Activated naive CD4-positive, alpha-beta T cell (primary cell): ENCODE measurements at places on chromosomes 7 and 10.

DNA sequence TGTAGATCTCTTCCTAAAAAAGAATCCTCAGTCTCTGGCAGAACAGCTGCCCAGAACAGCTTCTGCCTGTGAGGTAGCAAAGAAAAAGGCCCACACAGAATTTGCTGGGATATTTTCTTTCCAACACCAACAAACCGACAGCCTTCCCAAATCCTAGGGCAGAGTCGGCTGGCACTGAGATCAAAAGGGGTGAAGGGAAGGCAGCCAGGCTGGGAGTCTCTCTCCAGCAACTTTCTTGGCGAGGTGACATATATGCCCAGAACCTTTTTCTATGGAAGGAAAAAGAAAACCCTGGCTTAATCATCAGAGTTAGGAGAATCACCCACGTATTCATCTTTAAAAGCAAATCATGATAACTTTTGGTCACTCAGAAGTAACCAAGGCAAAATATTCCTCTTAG is 279.6 kb downstream of the DNAJB6 start:
- no peak for DNase-seq

DNA sequence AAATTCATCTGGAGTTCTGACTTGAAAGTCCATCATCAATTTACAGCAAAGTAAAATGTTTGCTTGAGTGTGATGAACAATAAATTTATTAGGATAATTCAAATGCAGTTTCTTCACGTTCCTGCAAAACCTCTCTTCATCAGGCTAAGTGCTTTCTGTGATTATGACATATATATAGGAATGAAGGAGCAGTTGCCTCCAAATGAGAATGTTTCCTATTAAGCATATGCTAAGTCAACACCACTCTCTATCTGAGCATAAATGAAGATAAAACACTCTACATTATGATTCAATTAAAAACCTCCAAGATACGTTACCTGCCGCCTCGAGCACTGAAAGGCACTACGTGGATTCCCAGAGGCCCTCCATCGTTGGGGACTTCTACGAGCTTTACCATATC is 416.1 kb downstream of the PARD3 start:
- no peak for DNase-seq

DNA sequence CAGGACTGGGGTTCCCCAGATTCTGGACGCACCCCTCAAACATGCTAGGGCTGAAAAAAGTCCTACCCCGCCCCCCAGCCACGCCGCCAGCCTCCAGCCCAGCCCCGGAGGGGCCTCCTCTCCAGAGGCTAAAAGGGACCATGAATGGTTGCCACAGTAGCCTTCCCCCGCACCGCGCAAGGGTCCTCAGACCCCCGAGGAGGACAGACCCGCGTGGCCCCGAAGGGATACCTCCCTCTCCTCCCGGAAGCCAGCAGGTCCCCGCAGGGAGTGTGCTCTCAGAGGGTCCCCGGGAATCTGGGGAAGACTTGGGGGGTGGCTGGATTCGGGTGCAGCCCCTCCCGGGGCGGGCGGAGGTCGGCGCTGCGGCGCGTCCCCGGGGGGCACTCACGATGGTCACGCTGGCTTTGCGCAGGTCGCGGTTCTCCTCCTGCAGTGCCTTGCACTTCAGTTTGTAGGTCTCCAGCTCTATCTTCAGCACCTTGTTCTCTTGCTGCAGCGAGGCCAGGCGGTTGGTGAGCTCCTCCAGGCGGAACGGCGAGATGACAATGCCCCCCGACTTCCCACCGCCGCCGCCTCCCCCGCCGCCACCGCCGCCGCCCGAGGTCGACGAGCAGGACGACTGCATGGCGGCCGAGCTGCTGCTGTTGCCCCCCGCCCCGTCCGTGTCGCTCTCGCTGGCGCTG is 482 bp downstream of the CCDC6 start:
- DNase-seq: no peak

DNA sequence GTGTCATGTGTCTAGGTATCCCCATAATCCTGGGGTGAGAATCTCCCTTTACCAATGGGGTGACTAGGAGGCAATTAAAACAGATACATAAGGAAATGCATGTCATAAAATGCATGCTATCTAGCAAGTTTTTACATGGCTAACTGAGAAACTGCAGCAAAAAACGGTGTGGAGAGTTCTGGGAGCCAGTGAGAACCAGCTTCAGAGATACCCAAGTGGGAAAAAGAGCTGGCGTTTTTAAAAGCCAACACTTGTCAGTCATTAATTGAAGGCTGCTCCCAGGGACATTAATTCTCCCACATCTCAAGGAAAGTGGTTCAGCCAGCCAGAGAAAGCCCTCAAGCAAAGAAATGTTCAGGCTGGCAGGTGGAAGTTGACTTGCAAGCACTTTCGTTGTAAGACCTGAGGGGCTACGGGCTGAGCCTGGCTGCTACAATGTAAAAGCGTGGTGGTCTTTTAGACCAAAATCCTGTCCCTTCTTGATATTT is 28.1 kb downstream of the ST8SIA6 start:
- DNase-seq: no peak

DNA sequence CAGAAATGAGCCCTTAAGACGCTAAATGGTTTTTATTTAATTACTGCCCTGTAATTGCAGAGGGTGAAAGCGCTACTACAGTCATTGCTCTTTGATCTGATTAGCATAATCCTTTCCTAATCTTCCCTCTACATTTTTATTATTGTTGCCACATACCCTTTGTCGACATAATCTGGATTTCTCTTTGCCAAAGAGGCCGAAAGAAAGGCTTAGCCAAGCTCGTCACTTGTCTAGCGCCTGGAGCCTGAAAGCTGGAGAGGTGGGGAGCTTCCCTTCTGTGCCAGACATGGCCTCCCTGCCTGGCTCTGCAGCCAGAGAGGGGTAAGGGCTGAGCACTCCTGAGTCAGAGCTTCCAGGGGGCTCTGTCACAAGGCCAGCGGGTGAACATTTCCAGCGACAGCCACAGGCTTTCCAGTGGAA is 145.9 kb downstream of the PRKAG2 start:
- no peak for DNase-seq

- DNase-seq: no peak
These were observed 148.7 kb upstream of the GPR26 start for GRCh38 chr10:123517426-123517825.

- no peak for DNase-seq
These were observed 339.8 kb downstream of the FRMD4A start for GRCh38 chr10:13990946-13991345.

- DNase-seq: no peak
These were observed 5.7 kb downstream of the DNAH11 start for GRCh38 chr7:21548491-21548890.

- no peak for DNase-seq
These were observed 53.0 kb upstream of the HGF start for GRCh38 chr7:81822811-81823210.

DNA sequence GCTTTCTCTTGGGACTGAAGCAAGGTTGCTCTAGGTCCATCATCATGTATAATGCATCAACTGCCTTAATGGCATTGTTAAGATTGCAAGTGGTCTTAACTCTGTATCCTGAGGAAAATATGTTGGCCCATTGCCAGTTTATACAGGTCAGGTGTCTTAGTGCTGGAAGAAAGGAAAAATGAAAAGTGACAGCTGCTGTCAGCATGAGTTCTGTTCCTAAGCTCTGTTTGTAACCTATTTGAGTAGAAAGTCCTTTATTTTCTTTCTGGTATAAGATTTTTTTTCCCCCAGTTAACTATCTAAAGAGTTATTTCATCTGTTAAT is 127.2 kb downstream of the SRI start:
- no peak for DNase-seq

DNA sequence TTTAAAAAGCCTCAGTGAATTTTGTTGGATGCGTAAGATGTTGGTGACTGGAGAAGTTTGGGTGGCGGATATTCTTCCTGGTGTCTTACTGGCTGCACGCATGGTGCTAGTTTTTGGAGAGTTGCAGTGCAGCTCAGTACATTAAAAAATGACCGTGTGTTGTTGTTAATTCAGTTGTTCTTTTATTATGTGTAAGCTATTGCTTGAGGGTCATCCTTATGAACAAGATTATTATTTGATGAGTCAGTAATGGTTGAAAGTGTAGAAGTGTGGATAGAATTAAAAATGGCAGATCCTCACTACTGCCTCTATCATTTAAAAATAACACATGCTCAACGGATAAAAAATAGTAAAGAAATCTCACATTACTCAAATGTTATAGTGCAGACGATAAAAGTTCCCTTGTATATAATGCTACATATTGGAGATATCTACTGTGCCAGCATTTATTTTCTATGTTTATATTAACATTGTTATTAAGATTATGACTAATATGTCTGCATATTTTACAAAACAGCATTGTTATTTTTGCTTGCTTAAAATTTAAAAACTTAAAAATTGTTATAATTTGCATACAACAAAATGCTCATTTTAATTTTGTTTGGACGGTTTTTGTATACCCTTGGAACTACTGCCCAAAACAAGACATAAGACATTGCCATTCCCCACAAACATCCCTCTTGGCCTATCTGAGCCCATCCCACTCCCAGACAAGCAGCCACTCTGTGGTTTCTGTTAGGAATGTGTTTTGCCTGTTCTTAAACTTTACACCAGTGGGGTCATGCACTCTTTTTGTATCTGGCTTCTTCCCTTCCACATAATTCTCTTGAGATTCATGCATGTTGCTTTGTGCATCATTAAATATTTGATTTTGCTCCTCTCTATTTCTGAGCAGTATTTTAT is 142.0 kb downstream of the DOCK1 start:
- DNase-seq: no peak

DNA sequence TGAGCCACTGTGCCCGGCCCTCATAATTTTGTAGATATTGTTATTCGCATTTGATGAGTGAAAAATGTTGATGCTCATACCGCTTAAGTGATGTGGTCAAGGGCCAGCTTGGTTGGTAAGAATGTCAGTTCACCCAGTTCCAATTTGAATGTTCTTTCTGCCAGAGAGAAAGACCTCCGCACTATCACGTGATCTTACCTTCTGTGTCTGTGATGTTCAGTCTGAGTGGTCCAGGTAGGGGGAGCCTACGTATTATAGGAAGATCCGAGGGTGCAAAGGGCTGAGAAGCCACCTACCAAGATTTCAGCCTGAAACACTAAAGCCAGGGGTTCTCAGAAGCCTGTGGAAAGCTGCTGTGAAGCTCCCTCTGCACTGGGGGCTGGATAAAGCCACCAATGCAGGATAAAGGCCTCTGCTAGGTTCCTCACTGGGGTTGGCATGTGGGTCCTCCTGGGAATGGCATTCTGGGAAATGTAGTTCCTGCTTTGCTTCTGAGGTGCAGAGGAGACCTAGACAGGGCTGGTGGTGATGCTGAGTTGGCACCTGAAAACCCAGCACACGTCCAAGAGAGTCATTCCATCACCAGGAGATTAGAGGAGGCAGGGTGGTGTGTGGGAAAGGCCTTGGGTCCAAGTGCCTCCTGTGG is 64.7 kb upstream of the AOAH start:
- DNase-seq: no peak

GRCh38 chr7:99383791-99384370 is 9.4 kb downstream of the ARPC1B start:
- no peak for DNase-seq

DNA sequence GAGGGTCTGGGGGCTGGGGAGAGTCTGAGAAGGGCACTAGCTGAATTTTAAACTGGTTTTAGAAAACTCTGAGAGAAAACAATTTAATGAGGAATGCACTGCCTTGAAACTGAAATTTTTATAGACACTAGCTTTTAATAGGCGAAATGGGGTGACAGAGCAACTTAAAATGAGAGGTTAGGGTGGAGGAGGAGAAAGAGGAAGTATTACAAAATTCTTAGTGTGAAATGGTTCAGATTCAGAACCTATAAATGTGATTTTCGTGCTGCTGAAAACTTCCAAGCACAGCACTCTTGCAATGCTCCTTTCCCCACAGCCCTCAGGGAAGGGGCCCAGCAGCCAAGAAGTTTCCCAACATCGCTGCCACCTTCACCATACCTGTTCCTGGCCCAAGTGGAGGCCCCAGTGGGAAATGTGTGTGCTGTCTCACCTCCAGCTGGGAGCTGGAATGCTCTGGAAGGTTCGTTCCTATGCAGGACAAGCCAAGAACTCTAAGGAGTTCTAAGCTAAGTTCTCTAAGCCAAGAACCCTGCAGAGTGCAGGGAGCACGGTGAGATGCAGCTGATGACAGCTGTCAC is 60.0 kb downstream of the ATXN7L1 start:
- no peak for DNase-seq

DNA sequence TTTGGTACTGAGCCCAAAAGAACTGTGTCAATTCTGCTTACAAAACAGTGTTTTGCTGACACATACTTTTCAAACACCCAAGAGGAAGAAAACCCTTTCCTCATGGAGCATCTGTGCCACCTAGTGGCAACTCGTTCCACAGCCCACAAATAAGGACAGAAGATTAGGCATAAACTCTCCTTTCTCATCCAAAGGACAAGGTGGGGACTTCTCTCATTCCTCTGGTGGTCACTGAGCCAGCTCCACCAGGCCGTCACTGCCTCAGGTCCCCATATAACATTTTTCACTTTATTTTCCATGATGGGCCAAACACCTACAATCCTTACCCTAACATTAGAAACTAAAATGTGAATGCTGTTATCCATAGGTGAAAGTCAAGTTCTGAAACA is 76.9 kb downstream of the RNF216 start:
- DNase-seq: peak; percentile 17

- no peak for DNase-seq
These were observed 24.5 kb upstream of the KLF14 start for GRCh38 chr7:130758429-130759056.

DNA sequence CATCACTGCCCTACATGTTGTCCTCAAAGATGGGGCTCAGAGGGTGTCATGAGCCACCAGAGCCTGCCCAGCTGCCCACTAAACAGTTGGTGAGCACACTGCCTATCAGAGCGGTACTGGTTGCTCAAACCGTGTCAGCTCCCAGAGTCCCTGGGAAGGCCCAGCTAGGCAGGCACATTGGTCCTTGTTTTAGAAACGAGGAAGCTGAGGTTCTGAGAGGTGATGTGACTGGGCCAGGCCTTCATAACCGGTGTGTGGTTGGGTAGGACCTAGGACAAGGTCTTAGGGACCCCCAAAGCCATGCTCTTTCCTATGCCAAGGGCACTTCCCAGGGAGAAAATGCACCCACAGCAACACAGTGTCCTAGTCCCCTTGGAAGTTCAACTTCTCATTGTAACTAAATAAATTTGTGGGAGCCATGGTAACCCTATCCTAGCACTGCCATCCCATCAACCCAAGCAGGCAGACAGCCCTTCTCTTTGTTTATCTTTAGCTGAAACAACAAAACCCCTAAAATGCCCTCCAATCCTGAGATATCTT is 174.7 kb upstream of the PDE1C start:
- DNase-seq: no peak

GRCh38 chr10:102468683-102469082 is 17.3 kb upstream of the C10orf95 start:
- no peak for DNase-seq

GRCh38 chr10:110103921-110104461 is 96.2 kb downstream of the ADD3 start:
- no peak for DNase-seq
